ENCODE measurements at places on chromosomes 3 and 15. TPM values are rescaled to one million over a fixed set of nuclear protein-coding genes. Genes with fewer than 3 reads are reported as not detected.
A peak's percentile ranks its signal among the peaks of the same experiment; 100 is the strongest.

DNA sequence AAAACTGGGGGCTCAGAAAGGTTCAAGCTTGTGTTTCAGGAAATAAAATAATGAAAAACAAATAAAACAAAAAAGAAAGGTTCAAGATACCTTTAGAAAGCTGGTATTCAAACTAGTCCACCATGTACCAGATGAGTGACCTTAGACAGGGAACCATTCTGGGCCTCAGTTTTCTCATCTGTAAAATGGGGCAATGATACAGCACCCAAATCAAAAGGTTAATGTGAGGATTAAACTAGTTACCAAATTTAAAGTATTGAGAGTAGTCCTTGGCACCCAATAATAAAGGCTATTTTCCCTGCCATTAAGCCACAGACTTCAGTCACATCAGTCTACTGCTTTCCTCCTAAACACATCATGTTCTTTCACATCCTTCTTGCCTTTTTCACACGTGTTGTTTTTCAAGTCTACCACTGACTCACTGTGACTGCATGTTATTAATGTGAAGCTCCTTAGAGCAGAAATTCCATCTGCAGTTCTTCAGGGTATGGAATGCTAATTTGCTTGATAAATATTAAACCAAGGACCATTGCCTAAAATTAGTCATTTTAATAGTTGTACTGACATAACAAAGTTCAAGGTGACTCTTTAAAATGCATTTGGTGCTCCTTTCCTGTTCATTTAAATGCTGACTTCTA is 19.9 kb downstream of the TAMM41 start:
- H3K27ac ChIP-seq = no peak overlapping the region
- H3K4me1 ChIP-seq = no peaks in the 10 kb centered on the region
- DNase-seq = no peak
- no peak overlapping the region for H3K4me3 ChIP-seq
- H3K27me3 ChIP-seq = no peaks in the 10 kb centered on the region
- peaks cover 23% of the 10 kb centered on the region for H3K36me3 ChIP-seq

- peaks cover 5% of the 10 kb centered on the region for H3K36me3 ChIP-seq
- H3K27ac ChIP-seq = peak overlapping the region; percentile 93
- DNase-seq = no peak
- no peaks in the 10 kb centered on the region for H3K27me3 ChIP-seq
- H3K4me3 ChIP-seq = peak overlapping the region; percentile 85
These were observed 712 bp downstream of the RTF1 start for GRCh38 chr15:41417418-41418195.

The TM4SF18 gene
- total RNA-seq = not detected

DNA sequence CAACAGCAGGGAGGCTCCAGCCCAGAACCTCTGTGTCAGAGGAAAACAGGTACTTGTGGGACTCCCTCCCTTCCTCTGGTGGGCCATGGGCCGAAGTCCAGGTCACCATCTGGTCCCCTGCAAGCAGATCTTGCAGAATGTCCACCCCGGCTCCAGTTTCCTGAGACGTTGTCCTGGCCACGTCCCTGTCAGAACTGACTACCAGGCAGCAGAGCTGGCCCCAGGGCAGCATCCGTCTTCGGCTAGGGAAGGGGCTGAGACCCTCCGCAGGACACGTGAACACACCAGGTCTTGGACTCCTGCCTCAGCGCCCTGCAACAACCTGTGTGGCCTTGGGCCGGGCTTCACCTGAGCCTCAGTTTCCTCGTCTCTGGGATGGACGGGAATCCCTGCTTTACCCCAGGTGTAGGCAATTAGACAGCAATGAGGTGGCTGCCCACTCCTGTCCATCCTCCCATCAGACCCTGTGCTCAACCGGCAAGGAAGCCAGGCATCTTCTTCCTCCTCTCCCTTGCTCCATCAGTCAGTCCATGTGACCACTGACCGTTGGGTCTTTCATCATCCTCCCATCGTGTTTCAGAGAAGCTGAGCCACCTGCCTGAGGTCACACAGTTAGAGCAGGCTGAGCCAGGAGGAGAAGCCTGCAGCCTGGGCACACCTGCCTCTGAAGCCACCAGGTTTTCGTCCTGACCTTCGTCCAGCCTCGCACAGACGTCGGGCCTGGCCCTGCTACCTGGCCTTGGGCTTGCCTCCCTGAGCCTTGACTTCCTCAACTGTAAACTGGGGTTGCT is 8.9 kb upstream of the PRKCD start:
- DNase-seq = no peak
- no peaks in the 10 kb centered on the region for H3K4me1 ChIP-seq
- no peaks in the 10 kb centered on the region for H3K36me3 ChIP-seq
- H3K27ac ChIP-seq = no peak overlapping the region

DNA sequence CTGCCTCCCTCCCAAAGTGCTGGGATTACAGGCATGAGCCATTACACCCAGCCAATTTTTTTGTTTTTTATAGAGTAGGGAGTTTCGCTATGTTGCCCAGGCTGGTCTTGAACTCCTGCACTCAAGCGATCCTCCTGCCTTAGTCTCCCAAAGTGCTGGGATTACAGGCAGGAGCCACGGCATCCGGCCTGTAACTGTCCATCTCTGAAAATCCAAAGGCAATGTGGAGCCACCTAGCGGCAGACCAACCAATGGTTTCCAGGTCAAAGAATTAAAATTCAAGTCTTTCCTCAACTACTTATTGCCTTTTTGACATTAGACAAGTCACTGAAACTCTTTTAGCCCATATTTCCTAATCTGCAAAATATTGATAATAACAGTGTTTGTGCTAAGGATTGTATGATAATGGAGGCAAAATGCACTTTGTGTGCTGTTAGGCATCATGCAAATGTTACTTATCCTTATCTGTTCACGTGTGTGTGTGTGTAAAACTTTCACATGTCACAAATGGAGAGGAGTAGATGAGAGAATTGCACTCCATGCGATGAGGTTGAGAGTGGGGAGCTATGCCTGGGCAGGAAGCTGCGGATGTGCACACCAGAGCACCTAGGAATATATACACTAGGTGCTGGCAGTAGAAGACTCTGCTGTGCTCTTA is 48.7 kb downstream of the COL8A1 start:
- peaks cover 4% of the 10 kb centered on the region for H3K27me3 ChIP-seq
- H3K27ac ChIP-seq = no peak overlapping the region
- H3K4me3 ChIP-seq = no peak overlapping the region
- DNase-seq = peak; percentile 51
- H3K4me1 ChIP-seq = no peaks in the 10 kb centered on the region

The ZNF620 gene
- total RNA-seq = 7.2 TPM

Data from activated naive CD8-positive, alpha-beta T cell treated with anti-CD3 and anti-CD28 coated beads, Interleukin-2, amount 10 ng/mL, durations not matched to agents 7 days and 5 days (primary cell).